Stimulated activated CD8-positive, alpha-beta memory T cell treated with anti-CD3 and anti-CD28 coated beads, Interleukin-4, amount 100 ng/mL, for 1 hour (primary cell): ENCODE measurements at places on chromosomes 6 and 20.

DNA sequence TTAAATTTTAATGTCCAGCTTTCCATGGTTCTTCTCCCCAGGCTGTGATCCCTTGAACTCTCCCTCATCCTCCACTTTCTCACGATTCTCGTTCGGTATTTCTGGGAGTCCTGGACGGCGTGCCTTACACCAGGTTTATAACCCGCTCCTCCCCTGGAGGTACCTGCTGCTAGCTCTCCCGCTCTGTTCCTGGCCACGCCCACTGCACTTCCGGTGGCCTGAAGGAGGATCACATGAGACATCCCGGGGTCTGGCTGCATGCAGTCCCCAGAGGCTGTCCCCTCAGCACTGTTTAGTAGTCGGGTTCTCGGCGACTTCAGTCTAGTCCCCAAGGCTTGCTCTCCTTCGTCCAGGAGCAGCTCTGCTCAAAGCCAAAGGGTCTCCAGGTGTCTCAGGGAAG lies 28.4 kb upstream of the GCLC start:
- DNase-seq = no peak

- no peak for DNase-seq
Measured at GRCh38 chr6:45377043-45377553, 636 bp downstream of the SUPT3H start.

DNA sequence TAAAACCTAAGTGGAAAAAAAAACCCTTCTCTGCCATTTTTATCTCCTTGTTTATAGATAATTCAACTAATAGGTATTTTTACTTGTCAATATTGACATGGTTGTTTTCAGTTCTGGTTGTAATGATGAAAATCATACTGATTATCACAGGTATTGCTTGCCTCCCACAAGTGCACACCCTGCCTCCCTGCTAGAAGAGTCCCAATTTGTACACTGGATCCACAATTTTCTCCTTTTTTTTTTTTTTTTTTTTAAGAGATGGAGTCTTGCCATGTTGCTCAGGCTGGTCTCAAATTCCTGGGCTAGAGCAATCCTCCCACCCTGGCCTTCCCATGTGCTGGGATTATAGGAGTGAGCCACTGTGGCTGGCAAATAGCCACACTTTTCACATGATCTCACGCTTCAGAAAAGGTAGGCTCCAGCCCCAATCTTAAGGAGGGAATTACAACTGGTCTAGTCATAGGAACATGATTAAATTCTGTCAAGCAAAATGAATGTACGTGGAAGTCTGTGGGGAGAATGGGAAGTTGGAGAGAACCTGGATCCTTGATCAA lies 12.3 kb downstream of the DYNLT2 start:
- DNase-seq = no peak

- no peak for DNase-seq
Measured at GRCh38 chr6:69894578-69895347, 28.4 kb downstream of the COL19A1 start.

DNA sequence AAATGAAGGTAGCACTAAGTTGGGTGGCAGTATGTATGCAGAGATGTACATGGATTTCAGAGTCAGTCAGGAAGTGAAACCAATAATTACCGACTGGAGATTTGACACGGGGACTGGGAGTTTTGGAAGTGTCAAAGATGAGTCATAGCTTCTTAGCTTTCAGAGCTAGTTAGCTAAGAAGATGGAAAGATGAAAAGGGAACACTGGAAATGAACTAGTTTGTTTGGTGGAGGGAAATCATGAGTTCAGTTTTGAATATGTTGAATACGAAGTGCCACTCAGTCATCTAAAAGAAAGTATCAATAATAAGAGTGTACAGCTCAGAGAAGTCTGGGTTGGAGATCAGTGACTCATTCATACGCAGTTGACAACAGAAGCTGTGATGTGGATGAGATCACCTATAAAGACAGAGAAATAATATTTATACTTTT lies 7.5 kb downstream of the ESF1 start:
- DNase-seq = no peak

GRCh38 chr6:27631609-27631916 lies 158.7 kb upstream of the ZNF184 start:
- DNase-seq = no peak

DNA sequence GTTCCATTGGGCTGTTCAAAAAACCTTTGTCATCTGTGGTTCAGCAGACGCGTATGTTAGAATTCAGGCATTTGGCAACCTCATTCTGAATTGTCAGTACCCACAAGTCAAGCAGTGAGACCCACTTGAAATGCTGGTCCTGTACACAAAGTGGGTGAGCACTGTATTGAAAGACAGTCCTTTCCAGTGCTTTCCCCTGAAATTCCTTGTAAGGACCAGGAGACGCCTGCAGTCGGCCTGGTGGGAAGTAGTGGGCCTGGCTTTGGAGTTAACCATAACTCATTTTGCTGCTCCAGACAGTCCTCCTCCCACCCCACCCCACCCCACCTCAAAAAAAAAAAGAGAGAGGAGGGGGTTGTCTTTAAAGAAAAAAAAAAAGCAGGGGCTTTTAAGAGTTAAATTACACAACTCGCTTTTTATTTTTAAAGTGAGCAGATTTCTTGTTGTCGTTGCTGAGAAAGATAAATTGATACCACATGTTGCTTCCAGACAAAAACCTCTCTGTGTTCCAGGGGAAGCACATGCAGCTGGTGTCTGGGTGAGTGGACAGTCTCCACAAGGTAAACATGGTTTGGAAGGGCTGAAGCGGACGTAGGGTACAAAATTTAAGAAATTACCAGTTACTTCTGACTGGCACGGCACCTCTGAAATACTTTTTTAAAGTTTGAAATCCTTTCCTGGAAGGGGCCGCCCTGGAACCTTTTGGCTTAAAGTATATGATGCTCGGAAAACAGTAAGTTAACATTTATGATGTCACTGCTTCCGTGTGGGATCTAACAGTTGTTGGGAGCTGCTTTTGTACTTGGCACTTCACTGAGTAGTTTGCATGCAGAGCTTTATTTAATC lies 95.3 kb downstream of the FOXO3 start:
- DNase-seq = no peak

DNA sequence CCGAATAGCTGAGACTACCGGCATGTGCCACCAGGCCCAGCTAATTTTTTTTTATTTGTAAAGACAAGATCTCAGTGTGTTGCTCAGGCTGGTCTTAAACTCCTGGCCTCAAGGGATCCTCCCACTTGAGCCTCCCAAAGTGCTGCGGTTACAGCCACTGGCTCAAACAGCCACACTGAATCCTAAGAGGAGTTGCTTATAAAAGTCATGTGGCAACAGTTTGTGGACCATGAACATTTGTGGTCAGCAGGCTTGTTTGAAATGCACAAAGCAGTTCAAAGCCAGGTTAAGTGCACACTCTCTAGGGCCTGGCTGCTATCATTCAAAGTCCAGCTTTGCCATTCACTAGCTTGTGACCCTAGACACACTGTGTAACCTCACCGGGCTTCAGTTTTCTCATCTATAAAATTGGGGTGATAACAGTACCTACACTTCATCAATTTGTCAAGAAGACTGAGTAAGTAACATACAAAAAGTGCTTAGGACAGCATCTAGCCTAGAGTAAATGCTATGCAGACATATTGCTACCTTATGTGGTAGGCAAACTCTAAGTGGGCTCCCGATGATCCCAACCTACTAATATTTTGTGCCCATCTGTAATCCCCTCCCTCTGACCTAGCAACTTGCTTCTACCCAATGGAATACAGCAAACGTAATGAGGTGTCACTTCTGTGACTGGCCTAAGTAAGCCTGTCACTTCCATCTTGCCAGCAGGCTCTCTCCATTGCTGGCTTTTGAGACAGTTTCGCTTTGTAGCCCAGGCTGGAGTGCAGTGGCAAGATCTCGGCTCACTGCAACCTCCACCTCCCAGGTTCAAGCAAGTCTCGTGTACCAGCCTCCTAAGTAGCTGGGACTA lies 122.9 kb downstream of the ZMYND8 start:
- no peak for DNase-seq

GRCh38 chr20:61370841-61371303 lies 118.8 kb downstream of the CDH4 start:
- DNase-seq = no peak
